ENCODE measurements at places on chromosomes 1 and 21.
A peak's percentile ranks its signal among the peaks of the same experiment; 100 is the strongest.

DNA sequence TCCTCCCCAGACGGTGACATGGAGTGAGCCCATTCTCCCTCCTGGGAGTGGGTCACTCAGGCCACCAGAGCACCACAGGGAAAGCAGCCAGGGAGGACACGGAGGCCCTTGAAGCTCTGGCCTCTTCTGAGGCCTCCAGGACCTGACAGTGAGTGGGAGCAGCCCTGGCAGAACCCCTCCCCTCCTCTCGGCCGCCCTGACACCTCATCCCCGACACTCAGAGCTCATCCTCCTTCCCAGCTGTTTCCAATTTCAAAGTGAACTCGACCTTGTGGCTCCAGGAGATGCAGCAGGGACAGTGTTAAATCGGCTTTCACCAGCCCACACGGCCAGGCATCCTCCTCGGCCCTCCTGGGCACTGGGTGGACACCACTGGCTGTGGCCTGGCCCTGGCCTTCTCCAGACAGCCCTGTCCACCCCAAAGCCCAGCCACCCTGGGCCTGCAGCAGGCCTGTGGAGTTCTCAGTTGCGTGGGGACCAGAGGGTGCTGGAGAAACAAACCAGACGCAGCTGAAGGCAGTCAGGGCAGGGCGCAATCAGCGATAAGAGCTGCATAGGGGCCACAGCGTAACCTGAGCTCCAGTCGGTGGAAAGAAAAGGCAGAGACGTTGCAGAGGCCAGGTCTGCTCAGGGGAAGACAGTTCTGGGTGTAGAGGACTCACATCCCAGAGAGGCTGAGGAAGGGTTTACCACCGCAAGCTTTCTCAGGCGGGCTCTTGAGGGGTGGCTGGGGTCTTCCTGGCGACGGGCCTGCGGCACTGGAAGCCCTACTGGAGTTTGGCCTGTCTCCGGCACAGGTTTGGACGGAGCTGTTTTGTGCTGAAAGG is 27.1 kb downstream of the FTCD start:
- no peak for DNase-seq

DNA sequence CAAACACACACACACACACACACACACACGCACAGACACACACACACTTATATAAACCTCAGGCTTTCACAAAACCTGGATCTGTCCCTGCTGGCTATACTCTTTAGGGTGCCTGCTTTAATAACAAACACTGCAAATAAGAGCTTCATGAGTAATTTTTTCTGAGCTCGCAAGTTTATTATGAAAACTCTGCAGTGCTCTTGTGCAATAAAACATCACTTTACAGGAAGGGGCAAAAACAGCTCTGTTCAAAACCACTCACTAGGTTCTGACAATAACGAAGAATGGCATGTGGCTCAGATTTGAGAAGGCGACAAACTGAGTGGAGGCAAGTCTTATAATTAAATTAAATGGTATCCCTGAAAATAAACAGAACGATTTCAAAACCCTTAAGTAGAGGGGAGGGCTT is 42.6 kb upstream of the CTPS1 start:
- no peak for DNase-seq

GRCh38 chr1:91948501-91949355 is 473 bp upstream of the BRDT start:
- no peak for DNase-seq

GRCh38 chr1:162161916-162162550 is 92.5 kb downstream of the NOS1AP start:
- DNase-seq: no peak

DNA sequence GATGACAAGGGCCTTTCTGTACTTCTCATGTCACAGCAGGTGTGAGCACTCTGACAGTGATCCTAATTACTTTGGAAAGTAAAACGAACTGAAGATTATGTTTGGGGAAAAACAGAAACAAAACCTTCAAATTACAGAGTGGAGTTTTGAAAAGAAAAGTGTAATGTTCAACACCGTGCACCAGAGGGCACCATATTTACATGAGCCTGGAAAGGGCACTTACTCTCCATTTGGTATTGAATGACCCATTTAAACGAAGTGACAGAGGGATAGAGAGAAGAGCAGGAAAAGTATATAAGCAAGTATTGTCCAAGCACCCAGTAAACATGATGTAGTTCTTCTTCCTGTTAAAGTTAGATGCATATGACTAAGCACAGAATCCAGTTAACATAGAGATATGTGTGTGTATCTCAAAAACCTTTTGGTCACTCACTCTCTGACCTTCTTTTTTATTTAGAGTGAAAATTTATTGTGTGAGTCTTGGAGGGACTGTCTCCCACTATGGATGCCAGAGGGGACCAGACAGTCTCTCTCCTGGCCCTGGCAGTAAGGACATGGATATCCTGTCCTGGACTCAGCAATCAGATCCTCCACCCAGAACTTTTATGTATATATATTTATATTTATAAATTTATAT is 3.8 kb upstream of the RGSL1 start:
- peak; percentile 88 for DNase-seq

DNA sequence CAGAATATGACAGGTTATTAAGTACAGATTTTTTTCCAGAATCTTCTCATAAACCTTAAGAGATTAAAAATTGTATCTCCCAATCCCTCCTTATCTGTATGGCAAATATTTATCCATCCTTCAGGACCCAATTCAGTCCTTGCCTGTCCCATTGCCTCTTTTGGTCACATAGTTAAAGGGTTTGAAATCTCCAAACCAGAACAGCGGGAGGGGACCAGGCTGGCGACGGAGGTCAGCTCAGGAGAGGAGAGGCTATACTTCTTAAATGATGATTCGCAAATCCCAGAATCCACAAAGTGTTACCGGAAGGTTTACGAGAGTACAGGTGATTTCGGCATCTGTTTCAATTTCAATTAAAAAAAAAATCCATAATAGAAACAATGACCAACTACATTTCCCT is 572.7 kb downstream of the SMYD3 start:
- no peak for DNase-seq

DNA sequence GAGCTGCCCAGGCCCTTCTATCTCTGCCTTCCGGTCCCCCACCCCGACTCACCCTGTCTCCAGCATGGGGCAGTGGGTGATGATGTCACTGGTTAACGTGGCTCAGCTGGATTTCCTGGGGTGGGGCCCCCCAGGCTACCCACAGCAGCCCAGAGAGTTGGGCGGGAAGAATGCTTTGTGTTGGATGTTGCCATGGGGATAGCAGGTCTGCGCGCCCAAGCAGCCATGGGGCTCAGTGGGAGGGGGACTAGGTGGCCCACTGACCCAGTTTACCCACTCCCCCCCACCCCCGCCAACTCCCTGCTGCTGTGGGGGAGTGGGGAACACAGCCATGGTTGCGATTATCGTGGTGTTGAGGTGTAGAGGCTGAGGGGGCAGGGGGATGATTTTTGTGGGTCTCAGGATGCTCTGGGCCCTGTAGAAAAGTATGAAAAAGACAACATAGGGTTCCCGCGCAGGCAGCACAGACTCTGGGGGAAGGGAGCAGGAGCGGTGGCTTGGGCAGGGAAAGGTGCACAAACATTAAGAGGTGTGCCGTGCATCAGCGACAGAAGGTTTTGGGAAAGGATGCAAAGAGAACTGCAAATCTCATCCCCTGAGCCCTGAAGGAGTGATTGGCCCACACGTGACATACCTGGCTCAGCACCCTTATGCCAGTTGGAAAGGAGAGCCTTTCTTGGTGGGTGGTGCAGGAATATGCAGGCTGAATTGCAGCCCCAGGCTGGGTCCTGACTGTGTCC is 8.5 kb downstream of the CELSR2 start:
- no peak for DNase-seq

GRCh38 chr1:94156096-94156625 is 35.2 kb upstream of the ABCA4 start:
- DNase-seq: no peak

DNA sequence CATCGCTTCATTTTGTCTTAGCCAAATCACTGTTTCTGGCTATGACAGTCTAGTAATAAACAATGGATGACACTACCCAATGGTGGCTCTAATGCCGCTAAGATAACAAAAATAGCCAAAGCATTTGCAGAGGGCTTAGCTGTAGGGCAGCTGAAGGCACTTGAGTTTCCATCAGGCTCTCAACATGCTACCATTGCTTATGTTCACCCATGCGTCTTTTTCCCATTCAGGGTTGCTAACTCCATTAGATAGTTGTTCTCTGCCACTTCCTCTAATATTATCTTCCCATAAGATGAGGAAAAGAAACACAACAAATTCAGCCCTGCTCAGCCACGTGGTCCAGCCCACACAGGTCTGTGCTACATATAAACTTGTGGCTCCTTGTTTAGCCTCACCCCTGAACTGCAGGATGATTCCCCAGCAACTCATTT is 159.6 kb downstream of the TOMM20 start:
- DNase-seq: peak; percentile 61

- no peak for DNase-seq
Observed at GRCh38 chr1:87220993-87221392, 107.7 kb upstream of the LMO4 start.

DNA sequence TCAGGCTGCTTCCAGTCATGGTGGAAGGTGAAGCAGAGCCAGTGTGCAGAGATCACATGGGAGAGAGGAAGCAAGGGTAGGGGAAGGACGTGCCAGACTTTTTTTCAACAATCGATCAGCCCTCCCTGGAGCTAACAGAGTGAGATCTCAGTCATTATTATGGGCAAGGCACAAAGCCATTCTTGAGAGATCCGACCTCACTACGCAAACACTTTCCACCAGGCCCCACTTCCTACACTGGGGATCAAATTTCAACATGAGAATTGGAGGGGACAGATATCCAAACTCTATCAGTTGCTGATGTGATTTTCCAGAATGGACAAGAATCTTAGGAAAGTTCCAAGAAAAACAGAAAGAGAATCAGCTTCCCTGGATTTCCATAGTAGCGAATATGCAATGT is 60.5 kb downstream of the BACE2 start:
- no peak for DNase-seq
